ENCODE measurements at places on chromosomes 6 and 20.

- DNase-seq = no peak
These were observed 19.5 kb downstream of the FHL5 start for GRCh38 chr6:96582436-96582835.

DNA sequence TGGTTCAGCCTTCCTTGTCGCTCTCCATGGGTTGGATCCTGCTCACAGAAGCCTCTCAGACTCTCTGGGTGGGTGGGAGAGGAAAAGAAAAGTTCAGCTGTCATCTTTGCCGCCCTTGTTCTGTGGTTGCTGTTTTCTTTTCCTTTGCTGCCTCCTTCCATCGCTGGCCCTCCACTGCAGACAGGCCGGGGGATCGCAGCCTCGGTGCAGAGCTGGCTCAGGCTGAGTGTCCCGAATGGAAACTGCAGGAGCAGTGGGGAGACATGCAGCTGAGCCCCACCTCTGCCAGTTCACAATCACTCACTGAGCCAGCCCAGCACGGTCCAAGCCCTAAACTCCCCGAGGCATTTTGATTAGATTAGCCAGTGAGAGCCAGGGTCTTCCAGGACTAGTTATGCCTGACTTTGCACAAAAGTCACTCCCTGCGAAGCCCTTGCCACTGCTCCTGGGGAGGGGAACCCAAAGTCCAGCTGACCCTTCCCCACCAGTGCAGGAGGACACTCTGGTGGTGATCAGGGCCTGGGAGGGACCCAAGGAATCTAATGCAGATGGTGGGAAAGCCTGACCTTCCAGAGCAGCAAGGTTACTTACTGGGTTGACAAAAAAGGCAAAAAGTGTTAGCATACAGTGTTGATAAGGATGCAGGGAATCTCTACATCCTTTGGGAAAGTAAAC lies 14.0 kb downstream of the NRN1 start:
- DNase-seq = no peak

DNA sequence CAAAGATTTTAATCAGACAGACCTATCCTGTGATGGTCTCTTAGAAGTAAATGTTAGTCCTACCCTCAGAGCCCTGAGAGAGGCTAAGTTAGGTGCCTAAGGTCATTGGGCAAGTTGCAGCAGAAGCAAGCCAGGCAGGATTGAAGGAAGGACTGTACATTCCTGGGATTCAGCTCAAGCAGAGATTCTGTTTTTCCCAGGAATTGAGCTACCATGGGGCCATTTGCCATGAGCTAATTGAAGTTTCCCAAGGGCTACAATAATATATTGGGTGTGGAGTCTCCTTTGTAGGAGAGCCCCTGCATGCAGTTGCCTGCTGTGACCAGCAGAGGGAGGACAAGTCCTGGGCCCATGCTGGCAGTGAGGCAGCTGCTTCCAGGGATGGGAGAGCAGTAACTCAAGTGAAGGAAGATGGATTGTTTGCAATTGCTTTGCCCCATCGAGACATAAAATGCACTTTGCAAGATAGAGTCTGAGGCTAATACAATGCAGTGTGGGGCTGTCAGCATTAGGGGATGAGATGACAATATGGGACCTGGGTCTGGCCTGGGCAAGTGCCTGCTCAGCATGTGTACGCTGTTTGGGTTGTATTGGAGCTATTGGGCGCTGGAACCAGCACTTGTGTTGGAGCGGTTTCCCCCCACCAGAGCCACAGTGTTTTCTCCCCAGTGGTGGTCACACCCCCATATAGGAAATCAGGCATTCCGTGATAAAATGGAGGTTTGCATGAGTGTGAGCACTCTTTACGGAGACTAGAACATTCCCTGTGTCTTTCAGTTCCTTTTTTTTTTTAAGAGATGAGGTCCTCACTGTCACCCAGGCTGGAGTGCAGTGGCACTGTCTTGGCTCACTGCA lies 27.9 kb downstream of the DNMT3B start:
- DNase-seq = peak; percentile 78

DNA sequence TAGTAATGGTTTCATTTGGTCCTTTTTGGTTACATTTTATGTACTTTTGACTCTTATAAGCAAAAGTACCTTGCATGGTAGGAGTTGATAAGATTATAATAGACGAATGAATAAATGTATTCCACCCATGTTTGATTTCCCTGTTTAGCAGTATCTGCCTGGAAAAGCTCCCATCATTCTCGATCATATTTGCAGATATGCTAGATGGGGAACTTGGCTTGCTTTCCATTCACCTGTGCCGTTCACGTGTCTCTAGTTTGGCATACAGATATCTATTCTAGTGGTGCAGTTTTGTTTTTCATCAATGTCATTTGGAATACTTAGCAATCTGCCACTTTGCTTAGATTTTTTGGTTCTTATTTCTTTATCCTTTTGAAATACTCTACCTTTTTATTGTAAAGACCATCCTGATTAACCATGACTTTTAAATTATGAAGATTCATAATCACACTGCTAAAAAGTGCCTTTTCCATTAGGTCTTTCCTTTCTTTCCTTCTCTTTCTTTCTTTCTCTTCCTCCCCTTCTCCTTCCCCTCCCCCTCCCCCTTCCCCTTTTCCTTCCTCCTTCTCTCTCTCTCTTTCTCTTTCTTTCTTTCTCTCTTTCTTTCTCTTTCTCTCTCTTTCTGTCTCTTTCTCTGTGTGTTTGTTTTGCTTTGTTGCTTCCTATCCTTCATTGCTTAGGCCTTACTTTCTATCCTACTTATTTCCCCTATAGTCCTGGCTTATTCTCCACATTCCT lies 40.4 kb downstream of the ANKS1A start:
- no peak for DNase-seq

DNA sequence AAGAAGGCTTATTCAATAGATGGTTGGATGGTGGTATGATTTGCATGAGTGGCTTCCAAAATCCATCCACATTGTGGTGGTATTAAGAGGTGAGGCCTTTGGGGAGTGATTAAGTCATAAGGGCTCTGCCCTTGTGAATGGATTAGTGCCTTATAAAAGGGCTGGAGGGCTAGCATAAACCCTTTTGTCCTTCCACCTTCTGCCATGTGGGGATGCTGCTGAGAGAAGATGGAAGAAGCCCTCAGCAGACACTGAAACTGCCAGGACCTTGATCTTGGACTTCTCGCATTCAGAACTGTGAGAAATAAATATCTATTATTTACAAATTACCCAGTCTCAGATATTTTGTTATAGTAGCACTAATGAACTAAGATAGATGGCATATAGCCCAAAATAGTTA lies 27.8 kb upstream of the SRPK1 start:
- DNase-seq = no peak

DNA sequence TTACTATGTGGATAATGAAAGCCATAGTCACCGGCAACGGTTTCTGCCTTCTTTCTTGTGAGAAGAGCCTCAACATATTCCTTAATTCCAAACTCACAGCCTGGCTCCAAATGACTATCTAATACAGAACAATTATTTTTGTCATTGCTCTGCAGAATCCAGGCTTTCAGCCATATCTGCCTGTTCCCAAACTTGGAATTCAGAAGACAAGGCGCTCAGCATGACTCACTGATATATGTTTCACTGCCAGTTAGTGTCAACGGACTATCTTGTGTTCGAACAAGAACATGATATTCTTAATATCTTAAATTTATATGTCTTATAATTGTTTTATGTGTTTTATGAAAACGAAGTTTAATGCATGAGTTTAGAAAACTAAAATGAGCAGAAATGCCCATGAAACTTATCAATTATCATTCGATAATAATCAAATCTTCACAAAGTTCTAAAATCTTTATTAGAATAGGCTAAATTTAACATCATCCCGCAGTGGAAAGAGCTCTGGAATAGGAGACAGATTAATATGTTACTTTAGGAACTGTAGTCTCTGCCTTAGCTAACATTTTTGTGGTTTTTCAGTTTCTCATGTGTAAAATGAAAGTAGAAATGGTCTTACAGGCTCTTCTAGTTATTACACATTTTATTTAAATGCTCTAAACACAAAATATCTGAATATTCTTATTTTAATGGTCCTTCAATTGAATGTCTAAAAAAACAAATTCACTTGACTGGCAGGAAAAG lies 669.3 kb upstream of the GJE1 start:
- no peak for DNase-seq

- DNase-seq = no peak
These were observed 444.4 kb upstream of the RGS17 start for GRCh38 chr6:153575528-153575927.

GRCh38 chr6:1618311-1619097 lies 8.8 kb downstream of the FOXC1 start:
- no peak for DNase-seq

GRCh38 chr6:36510365-36510764 lies 36.9 kb downstream of the STK38 start:
- DNase-seq = no peak

DNA sequence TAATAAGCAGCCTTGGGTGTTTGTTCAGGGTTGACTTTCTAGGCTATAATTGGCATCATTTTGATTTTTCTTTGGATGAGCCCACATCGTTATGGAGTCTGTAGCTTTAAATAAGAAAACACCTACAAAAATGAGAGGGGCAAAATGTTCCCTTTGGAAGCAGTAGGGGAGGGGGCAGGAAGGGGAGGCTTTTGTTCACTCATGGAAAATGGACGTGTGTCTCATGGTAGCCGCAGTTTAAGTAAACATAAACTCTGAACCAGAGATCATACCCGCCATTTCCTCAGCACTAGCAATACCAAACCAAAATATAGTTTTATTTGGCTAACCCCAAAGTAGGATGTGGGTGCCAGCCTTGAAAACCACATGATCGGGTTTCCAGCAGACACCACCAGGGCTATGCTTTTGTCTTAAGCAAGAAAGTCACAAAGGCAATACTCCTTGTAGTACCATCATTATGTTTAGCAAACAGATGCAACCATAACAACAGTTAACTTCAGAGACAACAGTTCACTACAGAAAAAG lies 572.5 kb upstream of the JAG1 start:
- no peak for DNase-seq

DNA sequence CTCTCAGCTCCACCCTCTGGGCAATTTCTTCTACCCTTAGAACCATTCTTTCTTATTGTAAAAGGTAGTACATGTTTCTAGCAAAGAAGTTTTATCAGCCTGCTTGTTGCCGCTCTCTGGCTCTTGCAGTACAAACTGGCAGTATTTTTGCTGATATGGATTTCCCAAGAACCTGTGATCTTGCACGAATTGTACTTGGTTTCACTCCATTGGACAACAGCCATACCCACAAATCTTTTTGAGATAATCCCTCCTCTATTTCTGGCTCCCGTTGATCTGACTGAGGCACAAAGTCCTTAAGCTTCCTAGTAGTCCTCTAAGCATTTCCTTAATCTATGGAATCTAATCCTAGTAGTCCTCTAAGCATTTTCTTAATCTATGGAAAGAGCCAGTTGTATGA lies 487.0 kb upstream of the PTCHD4 start:
- DNase-seq = no peak

GRCh38 chr6:4801491-4802110 lies 25.4 kb downstream of the CDYL start:
- no peak for DNase-seq

GRCh38 chr6:36459501-36459900 lies 16.7 kb downstream of the KCTD20 start:
- no peak for DNase-seq

- DNase-seq = no peak
These were observed 761 bp downstream of the KLHL32 start for GRCh38 chr6:96925290-96925687.

DNA sequence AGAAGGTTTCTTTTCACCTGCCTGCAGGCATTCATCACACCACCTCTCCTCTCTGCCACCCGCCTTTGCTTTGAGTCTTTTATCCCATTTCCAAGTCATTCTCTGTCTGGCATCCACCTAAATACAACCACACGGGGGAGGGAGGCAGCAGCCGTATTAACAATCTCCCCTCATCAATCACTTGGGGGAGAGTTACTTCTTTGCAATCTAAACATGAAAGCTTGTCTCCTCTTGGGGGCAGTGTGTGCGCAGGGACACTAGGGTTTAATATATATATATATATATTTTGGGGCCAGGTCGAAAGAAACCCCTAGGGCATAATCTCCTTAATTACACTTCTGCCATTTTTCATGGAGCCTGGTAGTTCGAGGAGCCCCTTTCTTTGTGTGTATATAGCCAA lies 214.5 kb downstream of the TSHZ2 start:
- no peak for DNase-seq

DNA sequence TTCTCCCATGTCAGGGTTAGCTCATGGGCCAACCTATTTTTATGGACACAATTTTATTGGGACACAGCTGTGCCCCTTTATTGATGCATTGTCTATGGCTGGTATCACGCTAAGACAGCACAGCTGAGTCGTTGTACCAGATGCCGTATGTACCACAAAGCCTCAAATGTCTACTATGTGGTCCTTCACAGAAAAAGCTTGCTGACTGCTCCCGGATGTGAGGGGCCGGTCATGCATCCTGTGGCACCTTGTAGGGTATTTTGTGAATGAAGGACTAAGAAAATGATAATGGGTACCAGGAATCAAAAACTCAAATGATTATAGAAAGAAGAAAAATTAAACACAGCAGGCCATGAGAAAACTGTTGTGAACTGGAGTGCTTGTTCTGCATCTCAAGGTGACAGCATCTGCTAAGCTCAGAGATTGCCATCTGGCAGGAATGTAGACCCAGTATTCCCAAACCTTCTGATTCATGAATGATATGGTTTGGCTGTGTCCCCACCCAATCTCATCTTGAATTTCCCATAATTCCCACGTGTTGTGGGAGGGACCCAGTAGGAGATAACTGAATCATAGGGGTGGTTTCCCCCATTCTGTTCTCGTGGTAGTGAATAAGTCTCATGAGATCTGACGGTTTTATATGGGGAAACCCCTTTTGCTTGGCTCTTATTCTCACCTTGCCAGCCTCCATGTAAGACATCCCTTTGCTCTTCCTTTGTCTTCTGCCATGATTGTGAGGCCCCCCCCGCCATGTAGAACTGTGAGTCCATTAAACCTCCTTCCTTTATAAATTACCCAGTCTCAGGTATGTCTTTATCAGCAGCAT lies 248.5 kb downstream of the TSHZ2 start:
- no peak for DNase-seq

DNA sequence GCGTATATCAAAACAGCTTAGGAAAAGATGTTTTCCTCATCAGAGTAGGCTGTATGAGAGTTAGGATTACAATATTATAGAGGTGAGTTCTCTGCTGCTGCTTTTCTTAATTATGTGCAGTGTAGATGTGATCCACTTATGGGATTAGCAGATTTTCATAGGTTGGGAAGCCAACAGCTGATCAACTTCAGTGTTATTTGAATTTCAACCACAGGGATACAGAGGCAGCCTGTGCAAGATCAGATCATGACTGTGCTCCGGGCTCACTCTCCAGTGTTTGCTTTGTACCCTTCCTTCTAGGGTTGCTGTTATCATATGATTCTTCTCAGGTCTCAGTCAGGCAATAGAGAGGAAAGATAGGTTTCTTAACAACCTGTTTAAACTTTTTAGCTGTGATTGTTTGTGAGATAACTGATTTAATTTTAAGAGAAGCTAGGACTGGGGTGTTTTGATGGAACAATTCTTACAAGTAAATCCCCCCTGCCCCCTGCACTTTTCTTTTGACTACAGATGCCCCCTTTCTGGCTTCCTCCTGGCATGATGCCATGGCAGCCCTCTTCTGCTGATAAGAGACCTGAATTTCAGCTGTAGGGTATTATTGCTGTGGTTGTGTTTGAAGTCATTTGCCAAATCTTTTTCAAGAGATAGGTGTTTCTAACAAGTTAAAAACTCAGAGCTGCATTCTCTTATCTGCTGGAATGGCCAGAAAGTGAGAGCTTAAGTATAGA lies 8.5 kb downstream of the RNF8 start:
- no peak for DNase-seq

- DNase-seq = no peak
These were observed 106.3 kb upstream of the GJE1 start for GRCh38 chr6:142026471-142026870.

- DNase-seq = no peak
These were observed 21.0 kb upstream of the STX16 start for GRCh38 chr20:58630063-58630462.
